NCI-H2227 treated with DMSO at 0.1 percent for 48 hours (cell line): ENCODE measurements at places on chromosomes 6 and 20.

- DNase-seq: no peak
Measured at GRCh38 chr6:169846286-169847056, 95.0 kb downstream of the ERMARD start.

- DNase-seq: no peak
Measured at GRCh38 chr20:46022411-46023147, 6.4 kb upstream of the SLC12A5 start.

DNA sequence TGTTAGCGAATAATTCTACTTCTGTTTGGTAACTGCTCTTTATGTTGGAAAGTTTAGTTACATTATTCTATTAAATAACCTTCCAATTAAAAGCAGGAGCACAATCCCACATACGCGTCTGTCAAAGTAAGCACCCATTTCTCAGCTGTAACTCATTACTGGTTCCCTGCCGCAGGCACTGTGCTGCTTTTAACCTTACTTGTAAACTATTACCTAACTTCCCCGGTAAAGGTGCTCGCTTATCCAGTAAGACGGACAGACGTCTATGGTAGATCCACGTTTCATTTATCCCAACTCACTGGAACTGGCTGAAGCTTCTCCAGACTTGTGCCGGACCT lies 529 bp upstream of the ENPP4 start:
- DNase-seq: no peak

DNA sequence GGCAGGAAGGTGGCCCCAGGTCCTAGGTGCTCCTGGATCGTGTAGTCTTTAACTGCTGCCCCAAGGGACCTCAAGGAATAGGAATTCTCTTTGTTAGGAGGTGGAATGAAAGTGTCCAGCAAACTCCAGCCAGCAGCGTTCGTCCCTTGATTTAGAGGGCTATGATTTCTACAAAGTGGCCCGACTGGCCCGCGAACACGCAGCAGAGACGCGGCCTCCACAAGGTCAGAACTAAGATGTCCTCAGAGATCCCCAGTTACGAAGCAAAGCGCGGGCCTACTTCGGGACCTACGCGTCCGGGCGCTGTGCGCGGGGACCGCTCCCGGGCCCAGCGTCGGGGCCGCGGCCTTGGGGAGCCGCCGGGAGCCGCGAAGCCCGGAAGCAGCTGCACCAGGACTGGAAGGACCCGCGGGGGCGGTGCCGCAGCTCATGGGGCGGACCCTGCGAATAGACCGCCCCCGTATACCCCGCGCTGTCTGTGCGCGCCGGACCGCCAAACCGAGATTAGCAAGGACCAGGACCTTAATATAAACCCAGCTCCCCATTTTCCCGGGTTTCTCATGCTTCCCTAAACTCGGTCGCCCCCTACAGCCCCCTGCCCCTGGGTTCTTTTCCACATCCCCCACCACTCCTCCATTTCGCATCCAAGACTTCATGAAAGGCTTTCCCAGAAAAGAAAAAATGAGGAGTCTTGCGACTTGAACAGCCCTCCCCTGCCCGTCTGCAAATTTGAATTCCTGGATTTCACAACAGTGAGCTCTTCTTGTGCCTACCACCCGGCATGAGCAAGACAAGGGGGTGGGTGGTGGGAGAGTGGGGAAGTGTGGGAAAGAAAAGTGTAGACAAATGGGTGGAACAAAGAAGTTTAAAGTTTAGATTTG lies at the start of gene C6orf47:
Gene C6orf47 (minus strand): TSS at position 398 of the 881 bp plus-strand sequence. CDS start 831 bp downstream, outside the sequence.
- DNase-seq: peak; percentile 77

DNA sequence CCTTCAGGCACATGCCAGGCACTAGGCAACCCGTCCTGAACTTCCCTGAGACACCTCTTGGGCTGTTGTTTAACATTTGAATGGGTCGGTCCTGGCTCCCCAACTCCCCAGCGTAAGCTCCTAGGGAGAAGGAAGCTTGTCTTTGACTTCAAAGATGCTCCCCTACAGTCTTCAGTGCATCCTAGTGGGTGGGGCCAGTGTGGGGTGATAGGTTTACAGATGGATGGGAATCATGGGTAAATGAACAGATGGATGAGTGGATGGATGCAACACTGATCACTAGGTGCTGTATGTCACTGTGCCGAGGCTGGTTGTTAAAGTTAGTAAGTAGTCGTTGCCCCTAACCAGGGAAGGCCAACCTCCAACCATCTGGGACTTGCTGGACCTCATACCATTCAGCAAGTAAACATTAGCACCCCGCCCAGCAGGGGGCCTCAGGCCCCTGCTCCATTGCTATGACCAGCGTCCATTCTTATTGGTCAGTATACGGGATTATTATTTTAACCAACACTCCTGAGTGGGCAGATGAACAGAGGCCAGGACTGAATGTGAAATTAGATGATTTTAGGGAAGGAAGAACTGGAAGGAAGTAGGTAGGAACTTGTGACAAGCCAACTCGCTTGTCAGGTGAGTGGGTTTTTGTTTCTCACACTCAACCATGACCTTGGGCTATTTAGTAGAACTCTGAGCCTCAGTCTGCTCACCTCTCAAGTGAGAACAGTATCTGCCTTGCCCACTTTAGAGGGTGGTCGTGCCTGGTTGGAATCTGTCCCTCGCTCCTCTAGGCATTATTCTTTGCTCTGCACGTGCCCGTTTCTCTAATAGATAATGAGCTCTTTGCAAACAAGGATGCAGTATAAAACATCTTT lies 82.9 kb upstream of the FOXP4 start:
- DNase-seq: no peak

DNA sequence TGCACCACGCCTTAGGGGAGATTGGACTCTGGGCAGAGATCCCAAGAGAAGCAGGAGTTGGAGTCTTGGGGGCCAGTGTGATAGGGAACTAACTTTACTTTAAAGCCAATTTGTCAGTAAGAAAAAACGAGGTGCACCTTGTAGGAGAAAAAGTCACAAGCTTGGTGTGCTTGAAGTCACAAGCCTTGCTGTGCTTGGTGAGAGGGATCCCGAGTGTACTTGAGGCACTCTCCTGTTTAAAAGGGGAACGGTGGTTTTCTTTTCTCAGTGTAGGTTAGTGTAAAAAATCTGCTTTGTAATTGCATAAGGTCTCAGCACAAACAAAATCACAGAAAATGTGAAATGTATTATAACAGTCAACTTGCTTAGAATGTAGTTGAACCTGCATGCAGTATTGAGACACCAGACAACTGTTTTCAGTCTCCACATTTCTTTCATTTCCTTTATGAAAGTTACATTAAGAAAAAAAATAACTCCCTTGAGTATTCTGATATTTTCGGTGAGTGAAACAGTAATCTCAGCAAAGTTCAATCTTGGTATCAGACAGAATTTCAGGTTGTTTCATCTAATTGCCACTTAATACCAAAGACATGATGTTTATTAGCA lies 111.1 kb upstream of the DUSP22 start:
- DNase-seq: no peak

GRCh38 chr6:19869464-19869863 lies 32.3 kb downstream of the ID4 start:
- no peak for DNase-seq

DNA sequence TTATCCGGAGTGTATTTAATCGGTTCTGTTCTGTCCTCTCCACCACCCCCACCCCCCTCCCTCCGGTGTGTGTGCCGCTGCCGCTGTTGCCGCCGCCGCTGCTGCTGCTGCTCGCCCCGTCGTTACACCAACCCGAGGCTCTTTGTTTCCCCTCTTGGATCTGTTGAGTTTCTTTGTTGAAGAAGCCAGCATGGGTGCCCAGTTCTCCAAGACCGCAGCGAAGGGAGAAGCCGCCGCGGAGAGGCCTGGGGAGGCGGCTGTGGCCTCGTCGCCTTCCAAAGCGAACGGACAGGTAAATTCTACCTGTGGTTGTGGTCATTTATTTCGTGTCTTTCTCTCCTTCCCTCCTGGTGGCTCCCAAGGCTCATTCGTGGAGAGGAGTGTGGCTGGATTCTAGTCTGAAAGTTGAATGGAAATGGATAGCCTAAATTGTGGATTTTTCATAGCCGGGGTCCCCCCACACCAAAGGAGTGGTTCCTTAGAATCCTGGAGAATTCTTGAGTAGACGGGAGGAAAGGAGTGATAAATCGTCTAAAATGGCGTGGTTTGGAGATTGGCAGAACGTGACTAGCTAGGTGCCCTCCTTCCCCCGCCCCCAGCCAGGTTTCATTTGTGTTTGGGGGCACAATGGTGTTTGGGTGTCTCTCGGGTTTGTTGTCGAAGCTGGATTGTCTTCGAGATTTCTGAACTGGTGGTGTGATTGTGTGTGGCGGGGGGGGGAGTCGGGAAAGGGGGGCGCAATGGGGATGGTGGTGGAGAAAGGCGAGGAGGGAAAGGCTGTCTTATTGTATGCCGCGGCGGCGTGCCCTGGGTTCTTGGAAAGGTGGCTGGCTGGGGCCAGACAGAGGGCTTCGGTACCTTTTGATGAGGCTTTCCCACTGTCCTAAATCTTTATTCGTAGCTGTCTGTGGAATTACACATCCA lies 673 bp downstream of the MARCKS start:
- peak; percentile 63 for DNase-seq

- no peak for DNase-seq
Measured at GRCh38 chr6:369559-370431, 21.8 kb upstream of the IRF4 start.

DNA sequence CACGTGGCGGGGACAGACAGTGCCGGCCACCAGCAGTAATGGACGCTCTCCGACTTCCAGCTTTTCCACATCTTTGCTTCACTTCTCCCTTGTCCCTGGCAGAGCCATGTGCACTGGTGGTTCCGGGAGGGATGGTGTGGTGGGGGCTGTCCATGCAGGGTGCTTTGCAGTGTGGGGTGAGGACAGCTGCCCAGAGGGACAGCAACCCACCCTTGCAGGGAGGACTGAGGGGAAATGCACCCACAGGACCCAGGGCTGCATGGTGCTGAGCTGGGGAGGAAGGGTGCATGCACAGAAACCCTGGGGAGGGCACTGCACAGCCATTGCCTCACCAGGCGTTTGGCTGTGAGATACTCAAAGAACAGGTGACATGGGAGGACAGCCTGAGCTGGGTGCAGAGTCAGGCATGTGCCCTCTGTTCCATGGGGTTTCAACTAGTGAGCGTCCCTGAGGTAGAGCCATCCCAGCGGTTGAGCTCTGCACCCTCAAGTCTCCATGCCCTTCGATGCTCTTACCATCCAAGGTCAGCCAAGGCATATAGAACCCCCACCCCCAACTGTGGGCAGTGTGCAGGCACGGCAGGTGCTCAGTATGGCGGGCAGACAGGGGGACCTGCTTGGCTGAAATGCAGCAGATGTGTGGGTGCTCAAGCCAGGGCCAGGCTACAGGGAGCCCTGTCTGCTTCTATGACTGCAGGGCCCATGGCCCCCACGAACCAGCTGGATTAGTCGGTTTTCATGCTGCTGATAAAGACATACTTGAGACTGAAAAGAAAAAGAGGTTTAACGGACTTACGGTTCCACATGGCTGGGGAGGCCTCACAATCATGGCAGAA lies 239.7 kb downstream of the TTLL2 start:
- no peak for DNase-seq

DNA sequence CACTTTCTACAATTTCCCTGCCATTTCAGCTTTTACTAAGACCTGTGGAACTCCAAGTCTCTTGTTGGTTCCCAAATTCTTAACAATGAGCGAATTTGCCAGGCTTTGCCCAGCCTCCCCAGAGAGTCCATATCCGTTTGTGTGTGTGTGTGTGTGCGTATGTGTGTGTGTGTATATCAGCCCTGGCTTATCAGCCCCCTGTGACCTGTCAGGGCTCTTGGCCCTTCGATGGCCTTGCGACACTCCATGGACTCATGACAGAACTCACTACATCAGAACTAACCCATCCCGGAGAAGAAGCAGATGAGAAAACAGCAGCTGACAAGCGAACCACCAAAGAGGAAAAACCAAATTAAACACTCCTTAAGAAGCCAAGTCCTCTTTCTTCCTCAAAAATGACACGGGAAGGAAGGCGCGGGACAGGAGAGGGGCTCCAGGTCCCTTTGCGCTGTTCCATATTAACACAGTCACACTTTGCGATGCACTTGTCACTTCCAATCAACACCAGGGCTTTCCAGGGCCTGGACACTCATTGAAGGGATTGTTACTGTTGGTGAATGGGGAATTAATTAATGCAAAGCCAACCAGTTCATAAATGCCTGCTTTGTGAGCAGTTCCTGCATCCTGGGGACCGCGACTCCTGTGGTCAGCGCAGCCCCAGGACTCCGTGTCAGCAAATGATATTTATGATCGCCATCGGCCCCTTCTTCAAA lies 524.0 kb downstream of the CD83 start:
- no peak for DNase-seq

GRCh38 chr6:111154981-111155380 lies 67.7 kb downstream of the SLC16A10 start:
- DNase-seq: no peak

- no peak for DNase-seq
Measured at GRCh38 chr6:53540129-53540692, 4.7 kb downstream of the GCLC start.

DNA sequence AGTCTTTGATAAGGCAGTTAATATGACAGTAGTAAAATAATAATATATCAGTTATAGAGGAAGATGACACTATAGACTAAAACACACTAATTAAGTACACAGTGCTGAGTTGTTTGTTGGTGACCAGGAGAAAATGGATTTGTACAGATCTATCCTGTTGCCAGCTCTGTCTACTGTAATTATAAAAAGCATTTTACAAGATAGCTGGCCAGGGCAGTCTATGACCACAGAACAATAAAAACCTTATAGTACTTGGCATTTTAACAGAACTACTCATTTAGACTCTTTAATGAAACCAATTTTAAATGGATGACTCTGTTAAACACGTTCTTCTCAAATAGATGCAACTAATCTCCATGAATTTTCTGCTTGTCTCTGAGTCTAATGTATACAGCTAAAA lies 367.5 kb downstream of the BTBD9 start:
- no peak for DNase-seq

GRCh38 chr6:15269011-15269410 lies 23.1 kb downstream of the JARID2 start:
- DNase-seq: no peak

- DNase-seq: no peak
Measured at GRCh38 chr6:134721060-134721405, 228.9 kb downstream of the ALDH8A1 start.

DNA sequence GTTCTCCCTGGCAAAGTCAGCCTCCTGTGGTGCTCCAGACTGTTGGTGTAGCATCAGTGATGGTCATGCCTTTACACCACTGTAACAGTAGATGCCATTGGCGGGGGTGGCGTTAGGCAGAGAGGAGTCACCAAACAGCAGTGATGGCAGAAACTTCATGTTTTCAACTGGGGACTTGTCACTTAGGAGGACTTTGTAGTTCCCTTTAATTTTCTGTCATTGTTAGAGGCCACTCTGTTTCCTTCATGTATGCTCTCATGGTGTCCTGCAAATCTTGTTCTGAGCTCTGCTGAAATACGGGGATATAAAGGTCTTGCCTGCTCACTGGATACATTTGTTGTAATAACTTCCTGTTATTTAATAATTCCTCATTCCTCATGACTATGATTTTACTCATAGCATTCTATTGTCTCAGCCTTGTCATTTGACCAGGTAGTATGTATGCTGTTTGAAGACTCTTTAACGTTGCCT lies 4.6 kb downstream of the MAP3K4 start:
- no peak for DNase-seq

- DNase-seq: no peak
Measured at GRCh38 chr6:126026001-126026400, 39.7 kb downstream of the TRMT11 start.

GRCh38 chr20:32301719-32302506 lies 24.5 kb downstream of the KIF3B start:
- DNase-seq: no peak
